Activated naive CD4-positive, alpha-beta T cell treated with anti-CD3 and anti-CD28 coated beads, Interleukin-2, amount 50 U/mL, for 72 hours (primary cell): ENCODE measurements at places on chromosomes 7 and 10.

GRCh38 chr7:127514499-127514898 is 70.9 kb downstream of the GCC1 start:
- DNase-seq = no peak

- no peak for DNase-seq
Measured at GRCh38 chr7:8357536-8357935, 75.9 kb upstream of the NXPH1 start.

GRCh38 chr10:8726084-8726778 is 671.7 kb downstream of the GATA3 start:
- DNase-seq = no peak

DNA sequence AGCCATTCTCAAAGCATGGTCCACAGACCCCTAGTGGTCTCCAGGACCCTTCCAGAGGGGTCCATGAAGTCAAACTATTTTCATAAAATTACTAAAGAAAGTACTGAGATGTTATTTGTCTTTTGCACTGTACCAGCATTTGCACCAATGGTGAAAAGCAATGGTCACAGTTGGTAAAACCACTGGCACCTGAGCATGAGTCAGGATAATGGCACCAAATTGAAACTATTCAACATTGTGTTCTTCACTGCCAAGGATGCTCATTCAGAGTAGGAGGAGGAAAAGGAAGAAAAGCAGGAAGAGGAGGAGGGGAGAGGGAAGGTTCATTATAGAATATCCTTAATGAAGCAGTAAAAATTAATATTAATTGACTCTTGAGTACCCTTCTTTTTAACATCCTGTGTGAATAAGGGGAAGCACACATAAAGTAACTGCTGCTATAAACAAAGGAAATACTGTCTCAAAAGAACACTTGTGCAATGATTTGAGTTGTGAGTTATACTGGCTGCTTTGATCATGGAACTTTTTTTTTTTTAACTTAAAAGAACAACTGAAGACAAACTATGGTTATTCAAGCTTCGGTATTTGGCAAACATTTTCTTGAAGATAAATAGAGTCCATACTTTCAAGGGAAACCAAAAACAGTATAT is 60.2 kb downstream of the MPP7 start:
- no peak for DNase-seq

- no peak for DNase-seq
Measured at GRCh38 chr7:143245123-143245522, 18.1 kb upstream of the GSTK1 start.

GRCh38 chr7:3943779-3944520 is 642.9 kb downstream of the SDK1 start:
- DNase-seq = no peak

DNA sequence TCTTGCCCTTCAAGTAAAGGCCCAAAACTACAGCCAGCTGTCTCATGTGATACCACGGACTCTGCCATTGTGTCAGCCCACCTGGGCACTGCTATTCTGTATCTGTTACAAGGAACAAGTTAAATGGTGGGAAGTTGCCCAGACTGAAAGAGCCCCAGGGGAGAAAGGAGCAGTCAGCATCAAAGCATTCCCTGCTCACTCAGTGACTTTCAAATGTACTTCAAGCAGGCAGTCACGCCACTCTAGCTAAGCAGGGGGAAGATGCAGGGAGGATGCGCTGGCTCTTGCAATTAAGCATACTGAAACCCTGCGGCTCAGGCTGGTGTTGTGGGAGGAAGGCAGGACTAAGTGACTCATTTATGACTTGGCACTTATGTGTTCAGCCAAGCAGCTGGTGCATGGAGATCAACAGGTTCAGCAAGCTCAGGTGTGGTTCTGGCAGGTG is 1249.6 kb downstream of the TYW1 start:
- no peak for DNase-seq

DNA sequence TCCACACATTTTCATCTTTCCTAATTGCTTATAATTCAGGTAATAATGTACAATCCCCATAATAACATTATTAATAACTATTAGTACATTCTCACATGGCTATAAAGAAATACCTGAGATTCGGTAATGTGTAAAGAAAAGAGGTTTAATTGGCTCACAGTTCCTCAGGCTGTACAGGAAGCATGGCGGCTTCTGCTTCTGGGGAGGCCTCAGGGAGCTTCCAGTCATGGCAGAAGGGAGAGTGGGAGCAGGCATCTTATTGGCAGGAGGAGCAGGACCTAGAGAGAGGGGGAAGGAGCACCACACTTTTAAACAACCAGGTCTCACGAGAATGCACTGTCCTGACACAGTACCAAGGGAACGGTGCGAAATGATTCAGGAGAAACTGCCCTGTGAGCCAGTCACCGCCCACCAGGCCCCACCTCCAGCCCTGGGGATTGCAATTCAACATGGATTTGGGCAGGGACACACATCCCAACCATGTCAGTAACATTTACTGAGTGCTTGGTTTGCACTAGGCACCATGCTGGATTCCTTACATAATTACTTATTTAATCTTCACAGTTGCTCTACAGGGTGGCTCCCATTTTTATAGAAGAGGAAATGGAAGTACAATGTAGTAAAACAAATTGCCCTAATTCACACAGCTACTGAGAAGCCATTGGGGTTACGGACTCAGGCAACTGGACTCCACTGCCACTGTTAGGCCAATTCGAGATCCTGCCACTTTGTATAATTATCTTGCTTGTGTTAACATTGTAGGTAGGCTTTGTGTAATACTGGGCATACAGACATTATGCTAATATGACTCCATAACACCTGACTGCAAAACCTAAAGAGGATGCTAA is 8.7 kb upstream of the ESYT2 start:
- no peak for DNase-seq

GRCh38 chr10:14439451-14440259 is 108.9 kb upstream of the FRMD4A start:
- no peak for DNase-seq

DNA sequence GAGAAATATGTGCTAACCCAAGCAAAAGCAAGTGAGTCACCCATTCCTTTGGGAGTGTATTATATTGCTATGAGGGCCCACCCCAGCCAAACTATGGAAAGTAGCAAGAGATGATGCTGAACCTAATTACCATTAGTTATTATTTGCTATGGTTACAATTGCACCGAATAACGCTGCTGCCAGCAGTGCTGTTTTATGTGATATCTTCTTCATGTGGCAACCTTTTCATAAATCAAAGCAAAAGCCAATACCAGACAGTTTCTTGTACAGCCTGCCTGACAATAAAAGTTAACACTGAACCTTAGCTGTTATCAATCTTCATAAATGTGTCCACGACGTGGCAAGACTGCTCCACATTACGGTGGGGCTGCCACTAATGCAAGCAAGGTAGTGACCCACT is 241.7 kb upstream of the PLXNA4 start:
- no peak for DNase-seq

- no peak for DNase-seq
Measured at GRCh38 chr7:124762611-124763143, 2.9 kb downstream of the GPR37 start.

DNA sequence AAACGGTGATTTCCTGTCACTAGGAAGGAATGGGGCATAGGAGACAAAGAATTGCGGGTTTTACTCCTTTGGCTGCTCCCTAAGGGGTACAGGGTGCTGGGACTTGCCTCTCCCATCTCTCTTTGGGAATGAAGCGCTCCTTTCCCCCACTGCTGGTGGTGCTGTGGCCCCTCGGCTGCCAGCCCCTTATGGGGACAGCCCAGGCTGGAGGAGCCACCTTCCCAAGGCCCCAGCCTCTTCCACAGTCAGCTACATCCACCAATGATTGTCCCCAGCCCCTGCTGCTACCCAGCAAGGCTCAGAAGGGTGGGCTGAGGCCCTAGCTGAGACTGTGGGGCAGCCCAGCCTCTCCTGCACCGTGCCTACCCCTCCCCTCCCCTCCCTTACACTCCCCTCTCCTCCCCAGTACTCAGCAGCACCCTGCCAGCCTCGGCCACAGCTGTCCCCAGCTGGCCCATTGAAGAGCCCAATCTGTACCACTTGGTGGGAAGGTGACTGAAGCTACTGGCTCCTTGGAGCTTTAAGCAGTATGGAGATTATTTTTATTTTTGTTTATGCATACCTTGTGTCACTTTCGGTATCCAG is 19.0 kb downstream of the PRKAG2 start:
- no peak for DNase-seq

DNA sequence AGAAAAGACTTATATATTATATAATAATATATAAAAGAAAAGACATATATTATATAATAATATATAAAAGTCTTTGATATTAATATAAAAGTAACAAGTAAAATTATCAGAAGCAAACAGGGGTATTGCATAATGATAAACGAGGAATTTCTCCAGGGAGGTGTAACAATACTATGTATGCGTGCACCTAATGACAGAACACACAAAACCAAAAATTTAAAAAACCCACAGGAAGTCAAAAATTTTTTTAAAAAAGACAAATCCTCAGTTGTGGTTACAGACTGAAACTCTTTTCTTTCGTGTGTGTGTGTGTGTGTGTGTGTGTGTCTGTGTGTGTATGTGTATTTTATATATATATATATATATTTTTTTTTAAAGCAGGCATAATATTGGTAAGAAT is 279.2 kb upstream of the DPP6 start:
- DNase-seq = no peak

DNA sequence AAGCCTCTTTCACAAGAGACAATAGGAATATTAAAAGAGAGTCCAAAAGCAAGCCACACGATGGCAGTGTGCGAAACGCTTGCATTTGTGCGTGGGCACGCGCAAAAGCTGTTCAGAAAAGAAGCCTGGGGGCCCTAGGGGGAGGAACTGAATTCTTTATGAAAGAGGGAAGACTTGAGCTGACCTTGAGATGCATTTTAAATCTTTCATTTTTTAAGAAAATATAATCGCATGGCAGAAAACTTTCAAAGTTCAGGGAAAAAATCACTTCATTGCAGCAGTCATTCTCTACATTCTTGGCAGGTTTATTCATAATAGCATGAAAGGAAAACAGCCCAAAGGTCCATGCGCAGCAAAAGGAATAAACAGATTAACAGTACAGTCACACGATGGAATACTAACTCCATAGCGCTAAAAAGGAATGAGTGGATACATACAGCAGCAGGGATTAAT is 206.5 kb upstream of the PRKCQ start:
- DNase-seq = no peak

GRCh38 chr7:66776800-66777442 is 36.4 kb downstream of the RABGEF1 start:
- no peak for DNase-seq

DNA sequence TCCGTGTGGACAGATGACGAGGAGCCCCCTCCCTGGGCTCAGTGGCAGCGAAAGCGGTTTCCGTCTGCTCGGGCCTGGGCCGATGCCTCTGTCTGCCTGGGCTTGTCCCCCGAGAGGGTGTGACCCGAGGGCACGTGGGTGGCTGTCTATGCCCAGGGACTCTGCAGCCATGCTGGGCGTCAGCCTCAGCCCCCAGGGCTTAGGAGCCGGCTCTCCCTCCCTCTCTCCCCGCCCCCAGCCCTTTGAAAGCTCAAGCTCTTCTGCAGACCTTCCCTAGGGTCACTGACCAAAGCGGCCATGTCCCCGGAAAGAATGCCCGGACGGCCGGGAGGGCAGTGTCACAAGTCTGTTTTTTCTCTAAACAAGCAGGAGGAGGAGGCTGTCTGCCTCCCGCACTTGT is 7.1 kb downstream of the MICALL2 start:
- DNase-seq = no peak

DNA sequence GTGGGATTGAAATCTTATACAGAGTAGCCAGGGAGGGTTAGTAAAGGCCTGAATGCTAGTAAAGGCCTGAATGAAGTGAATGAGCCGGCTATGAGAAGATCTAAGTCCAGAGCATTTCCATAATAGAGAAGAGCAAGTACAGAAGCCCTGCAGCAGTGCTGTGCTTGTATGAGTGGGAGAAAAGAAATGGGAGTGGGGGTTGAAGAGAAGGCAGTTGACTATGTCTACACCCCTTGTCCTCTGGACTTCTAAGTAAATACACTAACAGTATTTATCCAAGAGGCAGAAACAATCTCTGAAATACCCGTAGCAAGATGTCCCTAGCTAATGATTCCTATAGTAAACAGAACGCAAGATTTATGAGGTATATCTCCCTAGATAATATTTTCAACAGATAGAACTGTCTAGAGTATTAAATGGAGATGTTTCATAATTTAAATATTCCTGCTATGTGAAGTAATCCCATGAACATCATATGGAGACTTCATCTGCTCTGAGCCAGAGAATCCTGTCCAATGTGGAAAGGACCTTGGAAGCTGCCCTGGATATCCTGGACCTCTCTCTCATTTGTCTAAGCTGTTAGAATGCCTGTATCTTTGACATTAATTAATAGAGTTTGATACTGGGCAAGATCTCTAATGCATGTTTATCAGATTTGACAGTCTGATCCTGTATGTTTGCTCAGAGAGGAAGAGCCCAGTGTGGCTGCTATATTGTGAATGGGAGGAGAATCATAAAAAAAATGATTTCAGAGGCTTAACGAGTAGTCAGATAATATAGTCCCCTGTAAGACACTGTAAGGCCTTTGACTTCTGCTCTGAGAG is 171.6 kb downstream of the LRRN3 start:
- DNase-seq = no peak

GRCh38 chr10:65769828-65770227 is 1156.0 kb upstream of the LRRTM3 start:
- no peak for DNase-seq

DNA sequence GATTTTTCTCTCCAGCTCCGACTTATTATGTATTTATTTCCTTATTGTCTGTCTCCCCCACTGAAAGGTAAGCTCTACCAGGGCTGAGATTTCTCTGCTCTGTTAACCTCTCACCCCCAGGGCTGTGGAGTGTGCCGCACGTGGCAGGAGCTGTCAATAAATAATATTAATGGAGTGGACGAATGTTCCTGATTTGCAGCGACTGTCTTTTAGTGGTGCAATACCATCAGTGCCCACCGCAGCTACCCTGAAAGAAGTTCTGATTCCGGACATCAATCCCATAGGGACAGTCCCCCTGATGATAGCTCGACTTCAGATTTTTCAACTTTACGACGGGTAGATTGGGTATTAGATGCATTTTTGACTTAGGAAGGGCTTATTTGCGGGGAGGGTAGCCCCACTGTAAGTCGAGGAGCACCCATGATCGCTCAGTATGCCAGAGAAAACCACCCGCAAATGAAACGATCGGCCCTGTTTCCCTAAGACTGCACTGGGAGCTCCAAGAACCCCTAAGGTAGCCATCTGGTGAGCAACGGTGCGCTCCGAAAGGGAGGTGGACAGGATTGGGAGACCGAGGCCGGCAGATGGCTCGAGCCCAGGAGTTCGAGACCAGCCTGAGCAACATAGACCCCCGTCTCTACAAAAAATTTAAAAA is 986 bp upstream of the PPP2R2D start:
- DNase-seq = no peak

- no peak for DNase-seq
Measured at GRCh38 chr10:132729810-132730572, 56.0 kb downstream of the NKX6-2 start.

GRCh38 chr10:92993699-92994272 is 66.8 kb upstream of the CYP26C1 start:
- no peak for DNase-seq
